SK-N-SH (cell line): ENCODE measurements at places on chromosomes 11 and 22. TPM values are rescaled to one million over a fixed set of nuclear protein-coding genes. Genes with fewer than 3 reads are reported as not detected.

Gene CCDC116
- polyA plus RNA-seq: 0.28 and 0.31 TPM in 2 replicates

Gene TRIM49
- not detected in 2 replicates for polyA plus RNA-seq

Gene KRTAP5-1
- polyA plus RNA-seq: not detected in 2 replicates

Gene EXPH5
- polyA plus RNA-seq: 0.03 and 0.05 TPM in 2 replicates

Gene TMEM135
- 3.0 and 5.2 TPM in 2 replicates for polyA plus RNA-seq

Gene ARSA
- 34.2 and 34.4 TPM in 2 replicates for polyA plus RNA-seq

Gene CDC45
- polyA plus RNA-seq: 23.6 and 26.4 TPM in 2 replicates

Gene PHETA2
- 0.05 and 0.18 TPM in 2 replicates for polyA plus RNA-seq

Gene C11orf16
- not detected in 2 replicates for polyA plus RNA-seq

Gene CENPM
- 8.1 and 15.6 TPM in 2 replicates for polyA plus RNA-seq

Gene VPREB3
- 0.54 TPM in 1 of 2 replicates, not detected in the other for polyA plus RNA-seq

Gene MRPL11
- 33.9 and 45.6 TPM in 2 replicates for polyA plus RNA-seq

Gene TRAF6
- polyA plus RNA-seq: 4.3 and 5.1 TPM in 2 replicates

Gene TBX1
- not detected in 2 replicates for polyA plus RNA-seq

Gene MIOX
- polyA plus RNA-seq: 0.05 and 0.06 TPM in 2 replicates

Gene APOA1
- 0.20 TPM in 1 of 2 replicates, not detected in the other for polyA plus RNA-seq

Gene MIF
- polyA plus RNA-seq: 496 and 565 TPM in 2 replicates

Gene NXPE2
- not detected in 2 replicates for polyA plus RNA-seq

Gene ART1
- polyA plus RNA-seq: not detected in 2 replicates

Gene PATE4
- polyA plus RNA-seq: not detected in 2 replicates

Gene BTBD18
- polyA plus RNA-seq: not detected in 2 replicates

Gene PHF21A
- polyA plus RNA-seq: 18.8 and 20.9 TPM in 2 replicates

Gene SLC17A6
- polyA plus RNA-seq: not detected in 2 replicates

Gene HBE1
- polyA plus RNA-seq: 2.4 TPM in 2 replicates

Gene CREB3L1
- polyA plus RNA-seq: 5.6 and 14.0 TPM in 2 replicates

Gene DEUP1
- polyA plus RNA-seq: not detected in 2 replicates

Gene SLC22A6
- polyA plus RNA-seq: not detected in 2 replicates

Gene TUT1
- polyA plus RNA-seq: 27.3 and 30.0 TPM in 2 replicates

Gene TRABD
- polyA plus RNA-seq: 36.7 and 50.6 TPM in 2 replicates

Gene LYVE1
- polyA plus RNA-seq: not detected in 2 replicates

Gene SMC1B
- not detected in 2 replicates for polyA plus RNA-seq

Gene CCDC134
- polyA plus RNA-seq: 1.8 and 2.0 TPM in 2 replicates

Gene CCDC89
- 3.9 and 4.1 TPM in 2 replicates for polyA plus RNA-seq

Gene VSIG2
- 0.06 TPM in 1 of 2 replicates, not detected in the other for polyA plus RNA-seq

Gene SEC14L6
- polyA plus RNA-seq: not detected in 2 replicates

Gene SLC22A9
- not detected in 2 replicates for polyA plus RNA-seq

Gene TMPRSS5
- polyA plus RNA-seq: 0.28 and 0.29 TPM in 2 replicates

Gene MAML2
- polyA plus RNA-seq: 20.1 and 24.5 TPM in 2 replicates

Gene ETS1
- 14.5 and 17.4 TPM in 2 replicates for polyA plus RNA-seq

Gene CLP1
- polyA plus RNA-seq: 18.1 and 25.8 TPM in 2 replicates

Gene FIBIN
- 0.55 and 0.66 TPM in 2 replicates for polyA plus RNA-seq

Gene SPDYC
- polyA plus RNA-seq: not detected in 2 replicates
